ENCODE measurements at places on chromosomes 11 and 22.

GRCh38 chr11:117610901-117611300 is 186.1 kb downstream of the DSCAML1 start:
- no peak for DNase-seq

DNA sequence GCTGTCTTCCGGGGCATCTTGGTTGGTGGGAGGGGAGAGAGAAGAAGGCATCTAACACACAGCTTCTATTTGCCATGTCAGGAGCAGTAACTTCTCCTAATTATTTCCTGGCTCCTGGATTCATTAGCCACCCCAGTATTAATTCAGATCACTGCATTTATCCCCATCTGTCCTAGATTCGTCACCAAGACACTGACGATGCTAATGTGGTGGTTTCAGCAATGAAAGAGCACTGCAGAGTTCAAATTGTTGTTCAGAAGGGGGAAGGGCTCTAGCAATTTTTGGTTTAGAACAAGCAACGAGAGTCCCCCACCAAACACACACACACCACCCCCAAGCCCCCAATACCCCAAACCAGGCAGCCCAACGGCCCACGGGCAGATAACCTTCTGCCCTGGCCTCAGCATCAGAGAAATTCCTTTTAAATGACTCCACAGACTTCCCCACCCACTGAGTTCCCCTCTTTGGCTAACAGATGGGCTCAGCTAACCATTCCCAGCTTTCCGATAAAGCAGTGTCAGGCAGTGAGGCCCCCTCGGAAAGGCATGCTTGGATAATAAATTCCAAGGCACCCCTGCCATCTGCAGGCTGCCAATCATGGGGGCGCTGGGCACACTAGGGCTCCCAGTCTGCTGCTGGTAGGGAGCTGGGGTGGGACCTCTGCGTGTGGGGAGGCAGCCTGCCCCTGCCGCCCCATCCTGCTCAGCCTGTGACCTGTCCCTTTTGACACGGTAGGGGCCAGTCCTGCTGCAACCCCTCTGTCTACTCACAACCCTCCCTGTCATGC is 453.5 kb downstream of the MIAT start:
- DNase-seq: no peak

GRCh38 chr11:77183431-77183984 is 55.5 kb downstream of the MYO7A start:
- no peak for DNase-seq

GRCh38 chr11:97794876-97795275 is 1225.9 kb upstream of the CNTN5 start:
- no peak for DNase-seq

GRCh38 chr22:37024339-37025157 is 5.0 kb downstream of the MPST start:
- no peak for DNase-seq

DNA sequence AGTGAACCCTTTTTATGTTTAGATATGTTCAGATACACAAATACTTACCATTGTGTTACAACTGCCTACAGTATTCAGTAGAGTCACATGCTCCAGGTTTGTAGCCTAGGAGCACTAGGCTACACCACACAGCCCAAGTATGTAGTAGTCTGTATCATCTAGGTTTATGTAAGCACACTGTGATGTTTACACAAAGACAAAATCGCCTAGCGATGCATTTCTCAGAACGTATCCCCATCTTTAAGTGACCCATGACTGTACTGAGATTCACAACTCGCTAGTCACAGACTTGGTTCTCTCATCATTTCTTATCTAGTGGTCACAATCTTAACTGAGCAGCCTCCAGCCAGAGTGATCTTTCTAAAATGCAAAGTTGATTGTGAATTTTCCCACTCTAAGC is 119.2 kb downstream of the RASSF10 start:
- DNase-seq: no peak

DNA sequence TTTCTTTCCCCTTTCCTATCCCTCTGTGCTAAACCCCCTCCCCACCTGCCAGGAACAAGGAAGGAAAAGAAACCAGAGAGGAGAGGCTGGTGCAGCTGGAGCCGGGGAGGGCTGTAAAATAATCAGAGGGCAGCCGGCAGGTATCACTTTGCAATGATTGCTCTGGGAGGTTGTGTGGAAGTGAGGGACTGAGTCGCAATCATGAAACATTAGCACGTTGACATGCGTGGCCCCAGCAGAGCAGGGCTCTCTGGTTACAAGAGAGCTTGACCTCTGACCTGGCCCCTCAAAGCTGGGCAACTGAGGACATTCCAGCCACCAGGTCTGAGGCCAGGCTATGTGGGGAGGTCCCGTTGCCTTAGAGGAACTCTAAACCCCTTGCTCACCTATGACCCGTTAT is 170.8 kb upstream of the BDNF start:
- no peak for DNase-seq

DNA sequence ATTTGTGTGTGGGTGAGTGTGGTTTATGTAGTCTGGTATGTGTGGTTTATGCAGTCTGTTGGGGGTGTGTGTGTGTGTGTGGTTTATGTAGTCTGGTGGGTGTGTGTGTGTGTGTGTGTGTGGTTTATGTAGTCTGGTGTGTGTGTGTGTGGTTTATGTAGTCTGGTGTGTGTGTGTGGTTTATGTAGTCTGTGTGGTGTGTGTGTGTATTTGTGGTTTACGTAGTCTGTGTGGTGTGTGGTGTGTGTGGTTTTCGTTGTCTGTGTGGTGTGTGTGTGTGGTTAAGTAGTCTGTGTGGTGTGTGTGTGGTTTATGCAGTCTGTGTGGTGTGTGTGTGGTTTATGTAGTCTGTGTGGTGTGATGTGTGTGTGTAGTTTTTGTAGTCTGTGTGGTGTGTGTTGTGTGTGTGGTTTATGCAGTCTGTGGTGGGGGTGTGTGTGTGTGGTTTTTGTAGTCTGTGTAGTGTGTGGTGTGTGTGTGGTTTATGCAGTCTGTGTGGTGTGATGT is 26.2 kb upstream of the PARVG start:
- no peak for DNase-seq

DNA sequence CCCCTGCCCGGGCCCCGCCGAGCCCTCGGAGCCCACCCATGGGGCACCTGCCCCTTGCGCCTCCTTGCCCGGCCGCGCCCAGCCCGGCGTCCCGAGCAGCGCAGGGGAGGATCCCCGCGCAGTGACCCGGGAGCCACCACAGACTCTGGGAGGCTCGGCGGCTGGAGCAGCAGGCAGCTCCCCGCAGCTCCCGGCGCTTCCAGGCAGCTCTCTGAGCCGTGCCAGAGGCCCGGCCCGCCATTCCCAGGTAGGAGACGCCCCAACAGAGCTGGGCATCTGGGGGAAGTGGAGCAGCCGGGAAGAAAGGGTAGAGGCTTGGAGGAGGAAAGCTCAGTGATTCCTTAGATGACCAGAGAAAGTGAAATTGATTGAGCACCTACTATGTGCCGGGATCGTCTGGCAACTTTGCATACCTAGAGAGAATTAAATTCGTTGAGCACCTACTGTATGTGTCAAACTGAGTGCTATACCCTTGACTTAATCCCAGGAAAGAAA is 670 bp downstream of the RASD2 start:
- DNase-seq: no peak

DNA sequence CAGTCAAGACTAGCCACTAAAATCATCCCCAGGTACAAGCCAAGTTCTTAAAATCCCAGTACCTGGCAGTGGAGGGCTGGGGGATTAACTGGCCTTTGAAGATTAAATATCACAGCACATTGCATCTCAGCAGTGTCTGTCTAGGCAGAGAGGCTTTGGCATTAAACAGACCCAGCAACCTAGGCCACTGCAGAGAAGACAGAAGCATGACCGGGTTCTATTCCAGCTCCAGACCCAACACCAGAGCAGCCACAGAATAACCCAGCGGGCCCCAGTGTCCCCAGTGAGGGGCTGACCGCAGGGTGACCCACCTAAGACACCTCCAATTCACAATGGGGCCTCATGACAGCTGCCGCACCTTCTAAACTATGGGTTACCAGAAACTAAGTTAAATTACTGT is 88.2 kb downstream of the SHANK2 start:
- DNase-seq: no peak

- DNase-seq: no peak
Observed at GRCh38 chr11:96074551-96075310, 150.8 kb upstream of the MTMR2 start.

DNA sequence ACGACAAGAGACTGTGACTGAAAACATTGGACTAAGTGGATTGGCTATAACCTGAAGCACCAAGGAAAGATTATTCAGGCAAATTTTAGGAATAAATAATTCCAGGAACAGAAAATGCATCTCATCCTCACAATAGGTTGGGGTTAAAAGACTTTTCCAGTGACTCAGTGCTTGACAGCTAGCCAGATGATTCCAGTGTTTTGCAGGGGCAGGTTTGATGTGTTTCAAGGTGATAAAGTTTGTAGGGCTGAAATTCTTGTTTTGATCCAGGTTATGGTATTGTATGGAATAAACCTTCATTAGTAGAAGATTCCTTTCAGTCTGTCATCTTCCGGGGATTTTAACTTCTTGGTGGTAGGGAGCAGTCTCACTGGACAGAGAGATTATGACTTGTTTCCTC is 2.3 kb downstream of the EXT2 start:
- DNase-seq: no peak

DNA sequence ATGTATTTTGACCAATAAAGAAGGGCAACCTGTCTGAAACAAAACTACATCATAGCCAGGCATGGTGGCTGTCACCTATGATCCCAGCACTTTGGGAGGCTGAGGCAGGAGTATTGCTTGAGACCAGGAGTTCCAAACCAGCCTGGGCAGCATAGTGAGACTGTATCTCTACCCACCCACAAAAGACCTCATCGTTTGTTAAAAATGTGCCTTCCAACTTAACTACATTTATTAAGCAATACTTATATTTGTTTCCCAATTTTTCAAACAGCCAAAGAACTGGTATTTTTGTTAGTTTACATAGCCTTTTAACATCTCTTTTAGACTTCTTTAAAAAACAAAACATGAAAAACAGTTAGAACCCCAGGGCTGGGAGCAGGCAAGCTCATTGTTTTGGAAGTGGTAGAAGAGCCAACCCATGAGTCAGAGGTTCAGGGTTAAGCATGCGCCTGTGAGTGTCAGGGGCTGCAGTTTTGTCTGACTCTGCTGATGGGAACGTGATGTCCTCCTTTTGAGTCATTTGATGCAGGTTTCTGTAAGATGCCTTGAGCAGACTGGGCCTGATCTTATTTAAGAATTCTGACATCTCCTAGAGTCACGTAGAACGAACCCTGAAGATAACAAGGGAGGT is 53.9 kb upstream of the CRTAM start:
- no peak for DNase-seq

DNA sequence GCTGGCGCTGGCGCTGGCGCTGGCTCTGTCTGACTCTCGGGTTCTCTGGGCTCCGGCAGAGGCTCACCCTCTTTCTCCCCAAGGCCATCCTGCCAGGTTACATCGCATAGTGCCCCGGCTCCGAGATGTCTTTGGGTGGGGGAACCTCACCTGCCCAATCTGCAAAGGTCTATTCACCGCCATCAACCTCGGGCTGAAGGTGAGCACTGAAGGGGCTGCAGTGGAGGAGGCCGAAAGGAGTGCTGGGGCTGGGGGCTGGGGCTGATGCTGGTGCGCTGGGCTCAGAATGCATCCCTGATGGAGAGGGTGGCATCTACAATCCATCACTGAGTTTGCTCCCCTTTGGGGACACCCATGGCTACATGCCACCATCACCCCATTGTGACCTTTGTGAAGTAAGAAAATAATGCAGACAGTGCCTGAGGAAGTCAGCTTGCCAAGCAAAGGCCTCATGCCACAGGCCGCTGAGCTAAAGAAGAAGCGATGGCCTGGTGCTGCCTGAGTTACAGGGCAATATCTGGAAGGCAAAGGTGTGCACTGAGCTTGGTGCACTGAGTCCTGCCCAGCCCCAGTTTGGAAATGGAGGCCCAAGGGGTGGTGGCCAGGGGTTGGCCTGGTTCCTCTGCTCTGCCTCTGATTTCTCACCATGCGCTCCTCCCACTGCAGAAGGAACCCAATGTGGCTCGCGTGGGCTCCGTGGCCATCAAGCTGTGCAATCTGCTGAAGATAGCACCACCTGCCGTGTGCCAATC is 620 bp downstream of the SMPD1 start:
- DNase-seq: no peak

DNA sequence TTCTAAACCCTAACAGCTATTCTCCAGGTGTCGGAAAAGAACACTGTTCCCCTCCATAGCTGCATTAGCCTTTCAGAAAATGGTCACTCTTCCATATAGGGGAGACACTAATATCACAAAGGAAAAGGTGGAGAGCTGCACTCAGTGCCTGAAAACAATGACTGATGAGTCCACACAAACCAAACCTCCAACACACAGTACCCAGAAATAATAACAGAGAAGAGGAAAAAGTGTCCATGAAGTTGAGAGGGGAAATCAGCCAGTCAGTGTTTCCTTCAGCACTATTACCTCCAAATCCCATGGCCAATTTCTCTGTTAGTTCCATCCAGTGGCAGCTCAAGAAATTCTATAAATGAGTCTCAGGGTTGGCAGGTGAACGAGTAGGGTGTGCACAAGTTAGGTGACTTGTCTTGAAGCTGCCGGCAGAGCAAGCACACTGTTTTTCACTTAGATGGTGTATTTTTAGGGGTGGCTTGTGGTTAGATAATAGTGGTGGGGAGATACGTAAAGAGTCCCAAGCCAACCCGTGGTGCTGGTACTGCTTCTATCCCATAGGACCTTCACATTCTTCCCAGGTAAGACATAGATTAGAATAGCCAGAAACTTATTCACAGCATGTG is 84.5 kb upstream of the CHRM4 start:
- DNase-seq: no peak

DNA sequence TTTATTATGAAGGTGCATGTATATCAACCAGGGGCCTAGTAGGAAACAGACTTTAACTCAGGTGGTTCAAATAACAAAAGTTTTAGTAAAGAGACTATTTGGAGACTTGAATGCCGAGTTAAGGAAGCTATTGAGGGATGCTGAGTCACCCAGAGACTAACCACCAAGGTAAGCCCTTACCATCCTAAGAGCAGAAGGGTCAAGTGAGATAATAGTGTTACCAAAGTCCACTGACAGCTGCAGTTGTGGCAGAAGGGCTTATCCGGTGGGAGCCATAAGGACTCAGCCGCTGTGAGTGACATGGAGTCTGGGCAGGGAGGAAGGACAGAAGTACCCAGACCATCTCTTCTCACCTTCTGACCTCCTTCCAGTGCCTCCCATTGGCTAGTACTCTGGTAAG is 134.0 kb downstream of the INSC start:
- DNase-seq: no peak

DNA sequence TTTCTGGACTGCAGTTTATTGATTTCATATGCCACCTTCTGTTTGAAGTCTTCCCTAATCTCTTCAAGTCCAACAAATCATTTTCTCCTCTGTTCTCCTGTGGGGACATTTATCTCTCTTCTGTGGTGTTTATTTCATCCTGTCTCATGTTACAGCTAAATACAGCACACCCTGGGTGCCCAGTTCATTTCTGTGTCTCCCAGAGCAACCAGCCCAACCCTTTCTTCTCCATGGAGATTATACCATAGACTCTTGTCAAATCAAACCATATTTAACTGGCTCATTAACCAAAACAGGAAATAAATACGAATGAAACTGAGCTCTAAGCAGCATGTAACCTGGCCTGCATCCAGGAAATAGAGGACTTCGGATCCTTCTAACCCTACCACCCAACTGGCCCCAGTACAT is at the start of gene MS4A8:
Gene MS4A8 (plus strand): TSS at position 329 of the 408 bp plus-strand sequence. CDS start 1,249 bp downstream, outside the sequence.
- no peak for DNase-seq
